Fibroblast of skin of right biceps (primary cell): ENCODE measurements at places on chromosomes 4 and X.

GRCh38 chrX:134741746-134742145 lies 83.5 kb upstream of the PLAC1 start:
- no peak for DNase-seq

DNA sequence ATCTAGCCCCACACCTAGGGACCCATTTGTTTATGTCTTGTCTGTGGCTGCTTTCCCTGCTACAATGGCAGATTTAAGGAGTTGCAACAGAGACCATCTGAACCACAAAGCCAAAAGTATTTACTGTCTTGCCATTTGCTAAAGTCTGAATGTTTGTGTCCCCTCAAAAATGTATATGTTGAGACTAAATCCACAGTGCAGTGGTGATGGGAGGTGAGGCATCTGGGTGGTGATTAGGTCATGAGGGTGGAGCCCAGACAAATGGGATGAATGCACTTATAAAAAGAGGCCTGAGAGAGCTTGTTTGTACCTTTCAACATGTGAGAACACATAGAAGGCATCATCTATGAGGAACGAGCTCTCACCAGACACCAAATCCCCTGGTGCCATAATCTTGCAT lies 137.3 kb downstream of the TMEM144 start:
- DNase-seq: peak; percentile 18

GRCh38 chrX:11757719-11758399 lies at the start of gene MSL3:
Gene MSL3 (plus strand): TSS chrX:11758237. CDS start chrX:11758264, 27 bp downstream.
- peak; percentile 56 for DNase-seq

GRCh38 chrX:148020329-148020728 lies 39.2 kb downstream of the FMR1NB start:
- no peak for DNase-seq

GRCh38 chr4:144644368-144645101 lies 1.4 kb upstream of the HHIP start:
- no peak for DNase-seq

DNA sequence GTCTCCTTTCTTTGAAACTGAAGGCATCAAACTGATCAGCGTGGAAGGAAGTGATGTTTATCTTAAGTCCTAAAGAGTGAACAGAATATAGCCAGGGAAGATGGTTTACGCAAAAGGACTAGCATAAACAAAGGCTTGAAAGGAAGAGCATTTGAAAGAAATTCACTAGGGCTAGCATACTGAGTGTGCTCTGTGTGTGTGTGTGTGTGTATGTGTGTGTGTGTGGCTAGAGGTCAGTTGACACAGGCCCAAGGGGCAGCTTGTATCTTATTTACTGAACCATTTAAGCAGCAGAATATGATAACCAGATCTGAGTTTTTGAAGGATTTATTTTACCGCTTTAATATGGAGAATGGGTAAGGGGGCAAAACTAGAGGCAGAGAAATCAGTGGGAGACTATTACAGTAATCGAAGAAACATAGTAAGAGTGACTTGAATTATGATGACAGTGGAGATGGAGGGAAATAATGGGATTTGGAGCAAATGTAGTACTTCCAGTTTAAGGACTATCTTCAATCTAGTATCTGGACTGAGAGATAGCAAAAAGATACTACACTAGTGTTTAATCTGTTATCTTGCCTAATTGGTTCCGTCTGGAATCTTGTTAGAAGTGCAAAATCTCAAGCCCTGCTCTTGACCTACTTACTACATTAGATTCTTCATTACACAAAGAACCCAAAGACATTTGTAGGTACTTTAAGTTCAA lies 36.9 kb downstream of the CEP44 start:
- no peak for DNase-seq

GRCh38 chr4:175787546-175787945 lies 24.5 kb downstream of the GPM6A start:
- DNase-seq: no peak

GRCh38 chr4:13840502-13841190 lies 213.1 kb upstream of the BOD1L1 start:
- no peak for DNase-seq

DNA sequence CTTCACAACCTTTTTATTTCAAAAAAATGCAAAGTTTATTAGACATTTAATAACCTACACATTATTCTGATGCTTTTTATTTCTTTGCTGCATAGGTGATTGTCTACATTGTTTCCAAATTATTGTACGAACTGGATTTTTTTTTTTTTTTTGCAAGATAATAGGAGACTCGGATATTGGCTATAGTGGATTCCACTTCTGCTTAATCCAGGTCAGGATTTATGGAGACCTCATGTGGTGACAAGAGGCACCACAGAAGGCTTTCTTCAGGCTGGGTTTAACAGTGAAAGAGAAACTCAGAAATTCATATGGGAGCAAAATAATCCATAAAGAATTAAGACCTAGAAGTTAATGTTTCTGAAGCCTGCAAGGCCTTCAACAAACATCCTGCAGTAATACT lies 2.4 kb upstream of the SLIT2 start:
- peak; percentile 58 for DNase-seq

DNA sequence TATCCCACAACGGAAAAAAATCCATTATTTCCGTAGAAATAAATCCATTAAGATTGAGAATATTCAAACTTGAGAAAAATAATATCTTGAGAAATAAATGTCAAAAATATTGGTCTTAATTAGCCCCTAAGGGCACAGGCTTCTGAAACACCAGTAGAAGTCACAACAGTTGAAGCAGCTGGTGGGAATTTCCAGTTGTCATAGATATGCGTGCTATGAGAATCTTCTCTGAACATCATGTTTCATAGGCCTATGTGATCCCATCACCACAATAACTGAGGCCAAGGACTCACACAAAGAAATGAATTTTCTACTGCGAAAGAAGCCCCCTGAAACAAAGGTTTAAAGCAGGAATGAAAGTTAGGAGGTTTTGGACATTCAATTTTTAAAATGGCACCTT lies 292.0 kb downstream of the DTHD1 start:
- DNase-seq: no peak

DNA sequence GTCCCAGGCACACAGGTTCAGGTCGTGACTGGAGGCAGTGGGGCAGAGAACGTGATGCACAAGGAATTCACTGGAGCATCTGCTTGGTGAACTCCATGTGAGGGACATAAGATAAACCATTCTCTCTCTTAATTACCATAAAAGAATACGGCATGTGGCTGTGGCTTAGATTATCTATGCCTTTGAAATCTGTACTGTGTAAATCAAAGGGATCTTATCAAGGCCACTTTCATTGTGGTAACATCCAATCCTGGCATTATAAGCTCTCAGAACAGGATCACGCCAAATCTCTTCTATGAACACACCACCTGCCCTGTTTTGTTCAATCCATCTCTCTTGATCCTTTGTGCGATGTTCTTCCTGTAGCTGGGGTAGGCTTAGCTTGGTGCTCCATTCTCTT lies 192.3 kb downstream of the SPATA18 start:
- DNase-seq: no peak

- DNase-seq: no peak
These were observed 82.4 kb downstream of the NSUN7 start for GRCh38 chr4:40832175-40832574.

- DNase-seq: peak; percentile 69
These were observed 150.6 kb downstream of the RASL11B start for GRCh38 chr4:53012738-53013137.

GRCh38 chr4:143406523-143406922 lies 69.8 kb downstream of the GAB1 start:
- DNase-seq: peak; percentile 57

GRCh38 chrX:45845142-45845541 lies 644.5 kb upstream of the DIPK2B start:
- DNase-seq: no peak

DNA sequence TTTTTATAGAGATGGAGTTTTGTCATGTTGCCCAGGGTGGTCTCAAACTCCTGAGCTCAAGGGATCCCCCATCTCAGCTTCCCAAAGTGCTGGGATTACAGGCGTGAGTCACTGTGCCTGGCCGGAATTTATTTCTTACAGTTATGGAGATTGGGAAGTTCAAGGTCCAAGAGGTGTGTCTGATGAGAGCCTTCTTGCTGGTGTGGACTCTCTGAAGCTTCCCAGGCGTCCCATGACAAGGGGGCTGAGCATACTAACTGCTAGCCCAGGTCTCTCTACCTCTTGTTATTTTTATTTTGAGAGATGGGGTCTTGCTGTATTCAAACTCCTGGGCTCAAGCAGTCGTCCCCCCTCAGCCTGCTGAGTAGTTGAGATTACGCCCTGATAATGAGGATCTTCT lies 2.9 kb upstream of the NSD2 start:
- no peak for DNase-seq

DNA sequence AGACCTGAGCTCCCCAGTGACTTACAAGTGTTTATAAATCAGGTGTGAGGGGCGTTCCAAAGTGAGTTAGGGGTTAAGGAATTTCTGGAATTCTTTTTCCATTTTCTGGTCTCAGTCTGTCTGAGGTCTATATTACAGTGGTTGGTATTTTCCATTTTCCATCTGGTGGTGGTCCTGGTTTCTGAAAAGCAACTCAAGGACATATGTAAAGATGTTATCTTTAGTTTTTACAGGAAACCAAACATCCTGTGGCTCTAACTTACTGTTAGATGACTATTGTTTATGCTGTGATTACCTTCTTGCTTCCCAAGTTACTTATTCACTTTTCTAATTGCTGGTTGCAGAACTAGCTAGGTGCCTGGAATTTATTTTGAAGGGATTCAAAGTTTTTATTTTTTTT lies 53.5 kb upstream of the IL21 start:
- peak; percentile 39 for DNase-seq

- no peak for DNase-seq
These were observed 38.4 kb downstream of the SLAIN2 start for GRCh38 chr4:48379587-48380180.

DNA sequence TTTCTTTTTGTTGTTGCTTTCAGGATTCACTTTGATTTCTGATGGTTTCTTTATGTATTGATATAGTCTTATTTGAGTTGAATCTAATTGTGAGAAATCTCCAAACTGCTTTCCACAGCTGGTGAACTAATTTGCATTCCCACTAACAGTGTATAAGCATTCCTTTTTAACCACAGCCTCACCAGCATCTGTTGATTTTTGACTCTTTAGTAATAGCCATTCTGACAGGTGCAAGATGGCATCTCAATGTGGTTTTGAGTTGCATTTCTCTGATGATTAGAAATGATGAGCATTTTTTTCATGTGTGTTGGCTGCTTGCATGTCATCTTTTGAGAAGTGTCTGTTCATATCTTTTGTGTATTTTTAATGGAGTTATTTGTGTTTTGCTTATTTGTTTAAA lies 1023.1 kb downstream of the SH3BGRL start:
- no peak for DNase-seq

DNA sequence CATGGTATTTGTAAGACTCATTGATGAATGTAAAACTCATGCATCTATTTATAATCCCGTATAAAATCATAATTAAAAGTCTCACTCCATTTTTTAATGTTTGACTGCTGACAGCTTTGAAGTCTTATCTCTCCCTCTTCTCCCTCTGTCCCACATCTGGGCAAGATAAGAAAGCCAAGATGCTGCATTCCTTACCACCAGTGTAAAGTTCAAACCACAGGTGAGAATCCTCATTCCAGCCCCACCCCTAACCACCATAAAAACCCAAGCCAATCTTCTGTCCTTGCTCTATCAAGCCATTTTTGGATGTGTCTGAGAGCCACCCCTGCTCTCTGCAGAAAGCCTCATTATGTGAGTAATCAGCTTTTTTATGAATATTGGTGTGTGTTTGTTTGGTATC lies 59.3 kb upstream of the MAGED1 start:
- DNase-seq: no peak

DNA sequence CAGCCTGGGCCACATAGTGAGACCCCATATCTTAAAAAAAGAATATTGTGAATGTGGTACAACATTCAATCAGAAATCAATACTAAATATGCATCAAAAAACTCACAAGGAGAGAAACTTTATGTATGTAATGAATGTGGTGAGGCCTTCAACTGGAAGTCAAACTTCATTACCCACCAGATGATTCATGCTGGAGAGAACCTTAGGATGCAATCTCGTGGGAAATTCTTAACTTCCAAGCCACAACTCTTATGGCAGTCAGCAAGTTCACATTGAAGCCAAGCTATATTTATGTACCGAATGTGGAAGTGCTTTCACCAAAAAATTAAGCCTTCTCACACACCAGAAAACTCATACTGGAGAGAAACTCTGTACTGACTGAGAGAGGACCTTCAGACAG lies 84.5 kb upstream of the UXT start:
- peak; percentile 50 for DNase-seq

GRCh38 chr4:11131491-11131890 lies 297.2 kb downstream of the HS3ST1 start:
- peak; percentile 24 for DNase-seq

DNA sequence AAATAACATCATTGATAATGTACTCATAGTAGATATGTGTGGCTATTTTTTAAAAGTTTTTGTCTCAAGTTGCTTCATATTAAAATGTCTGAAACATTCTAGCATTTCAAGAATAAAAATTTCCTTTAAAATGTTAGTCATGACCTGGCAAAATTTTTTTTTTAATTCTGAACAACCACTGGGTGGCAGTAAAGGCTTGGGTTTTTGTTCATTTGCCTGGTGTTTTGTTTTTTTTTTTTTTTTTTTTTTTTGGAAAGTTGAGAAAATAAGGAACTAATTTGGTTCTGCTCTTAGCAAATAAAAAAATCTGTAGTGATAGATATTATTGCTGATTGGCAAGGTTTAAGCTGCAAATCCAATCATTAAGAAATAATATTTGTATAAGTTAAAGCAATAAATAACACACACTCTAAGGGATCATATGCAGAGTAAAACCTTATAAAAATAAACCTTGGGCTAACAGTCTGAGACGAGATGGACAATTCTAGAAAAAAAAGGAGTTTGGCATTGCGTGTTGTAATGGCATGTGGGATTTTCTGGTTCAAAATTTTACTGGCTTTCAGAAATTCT lies 81.4 kb downstream of the CEP44 start:
- peak; percentile 52 for DNase-seq

GRCh38 chrX:115949900-115950822 lies 220.4 kb upstream of the AGTR2 start:
- no peak for DNase-seq

- no peak for DNase-seq
These were observed 6.1 kb upstream of the SMS start for GRCh38 chrX:21934414-21934813.

- DNase-seq: no peak
These were observed 2618.1 kb downstream of the ARAP2 start for GRCh38 chr4:33626221-33626620.

DNA sequence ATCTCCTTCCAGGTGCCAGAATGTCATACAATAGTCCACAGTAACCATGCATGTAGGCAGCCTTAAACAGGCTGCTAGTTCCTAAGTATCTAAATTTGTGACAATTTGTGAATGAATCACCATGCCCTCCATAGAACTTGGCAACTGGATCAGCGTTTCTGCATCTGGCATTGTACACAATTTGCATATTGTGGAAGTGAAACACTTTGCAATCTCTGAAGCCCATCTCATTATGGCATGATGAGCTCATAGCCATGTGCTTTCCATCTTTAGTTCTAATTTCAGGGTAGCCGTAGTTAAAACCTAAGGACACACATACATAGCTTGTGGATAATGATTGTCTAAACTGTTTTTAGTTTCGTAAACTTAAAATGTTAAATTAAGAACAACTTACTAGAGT lies 573.6 kb downstream of the PPP4R3C start:
- peak; percentile 1 for DNase-seq

GRCh38 chrX:73977542-73978169 lies 326.3 kb upstream of the ZCCHC13 start:
- no peak for DNase-seq
